ENCODE measurements at places on chromosomes 4 and X. TPM values are rescaled to one million over a fixed set of nuclear protein-coding genes. Genes with fewer than 3 reads are reported as not detected.

GRCh38 chrX:130772105-130772775, 130.8 kb downstream of the ENOX2 start:
- DNase-seq = no peak

XPNPEP2 gene
- total RNA-seq = 3.5 TPM

DNA sequence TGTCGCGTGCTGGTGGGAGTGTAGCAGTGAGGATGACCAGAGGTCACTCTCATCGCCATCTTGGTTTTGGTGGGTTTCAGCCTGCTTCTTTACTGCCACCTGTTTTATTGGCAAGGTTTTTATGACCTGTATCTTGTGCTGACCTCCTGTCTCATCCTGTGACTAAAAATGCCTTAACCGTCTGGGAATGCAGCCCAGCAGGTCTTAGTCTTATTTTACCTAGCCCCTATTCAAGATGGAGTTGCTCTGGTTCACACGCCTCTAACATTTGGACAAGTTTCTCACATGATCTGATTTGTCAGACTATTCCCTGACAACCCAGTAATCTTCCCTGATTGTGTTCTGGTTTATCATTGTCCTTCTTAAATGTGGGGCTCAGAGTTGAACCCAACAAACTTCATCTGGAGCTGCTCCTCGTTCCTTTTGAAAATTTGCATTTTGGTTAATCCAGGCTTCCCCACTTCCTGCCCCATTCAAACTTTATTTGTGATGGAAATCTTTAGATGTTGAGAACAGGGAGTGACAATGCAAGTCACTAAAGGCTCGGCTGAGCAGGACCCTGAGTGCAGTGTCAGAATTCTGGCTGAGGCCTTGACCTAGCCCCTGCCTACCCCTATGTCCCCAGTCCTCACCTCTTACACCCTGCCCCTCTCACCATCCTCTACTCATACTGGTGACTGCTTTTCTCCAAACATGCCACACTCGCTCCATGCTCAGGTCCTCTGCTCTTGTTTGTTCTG, 226.8 kb downstream of the STIM2 start:
- DNase-seq = no peak

GRCh38 chr4:176054942-176055341, 10.7 kb upstream of the WDR17 start:
- no peak for DNase-seq

SSX2 gene
- total RNA-seq = not detected

BEND4 gene
- 0.38 TPM for total RNA-seq
